Tibial artery (tissue), 4 donors: ENCODE measurements at places on chromosomes 7 and 10.

DNA sequence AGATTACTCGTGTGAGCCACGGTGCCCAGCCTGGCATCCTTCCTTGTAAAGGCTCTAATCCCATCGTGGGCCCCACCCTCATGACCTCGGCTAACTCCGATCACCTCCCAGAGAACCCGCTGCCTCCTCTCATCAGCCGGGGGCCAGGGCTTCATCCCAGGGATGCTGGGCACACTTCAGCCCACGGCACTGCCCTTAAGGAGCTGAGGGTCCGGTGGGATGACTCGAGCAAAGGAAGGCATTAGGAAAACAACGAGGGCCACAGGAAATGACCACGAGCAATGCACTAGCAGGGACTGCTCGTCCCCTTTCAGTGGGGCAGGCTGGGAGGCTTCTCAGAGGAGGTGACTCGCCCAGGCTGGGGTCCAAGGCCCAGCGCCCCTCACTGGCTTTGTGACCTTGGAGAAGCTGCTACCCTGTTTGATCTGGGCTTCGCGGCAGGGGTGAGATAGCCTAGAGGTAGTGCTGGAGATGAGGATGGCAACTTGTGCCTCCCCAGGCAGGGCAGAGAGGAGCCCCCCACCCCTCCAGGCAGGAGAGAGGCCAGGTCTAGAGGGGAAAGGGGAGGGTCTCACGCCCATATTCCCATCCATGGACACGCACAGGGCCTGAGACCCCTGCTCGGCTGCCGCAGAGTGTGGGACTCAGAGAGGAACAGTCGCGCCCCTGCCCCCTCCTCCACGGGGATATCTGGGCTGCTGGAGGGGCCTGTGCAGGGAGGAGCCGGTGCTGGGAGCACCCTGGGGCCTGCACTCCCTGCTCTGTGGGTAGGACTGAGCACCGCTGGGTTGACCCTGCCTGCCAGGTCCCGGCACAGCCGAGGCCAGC lies 26.8 kb downstream of the ELFN1 start:
- peak; percentile 58 for DNase-seq

GRCh38 chr7:128211626-128212025 lies 29.5 kb upstream of the LEP start:
- no peak for DNase-seq

- no peak for DNase-seq
Observed at GRCh38 chr10:60139798-60140566, 233.6 kb upstream of the CCDC6 start.

DNA sequence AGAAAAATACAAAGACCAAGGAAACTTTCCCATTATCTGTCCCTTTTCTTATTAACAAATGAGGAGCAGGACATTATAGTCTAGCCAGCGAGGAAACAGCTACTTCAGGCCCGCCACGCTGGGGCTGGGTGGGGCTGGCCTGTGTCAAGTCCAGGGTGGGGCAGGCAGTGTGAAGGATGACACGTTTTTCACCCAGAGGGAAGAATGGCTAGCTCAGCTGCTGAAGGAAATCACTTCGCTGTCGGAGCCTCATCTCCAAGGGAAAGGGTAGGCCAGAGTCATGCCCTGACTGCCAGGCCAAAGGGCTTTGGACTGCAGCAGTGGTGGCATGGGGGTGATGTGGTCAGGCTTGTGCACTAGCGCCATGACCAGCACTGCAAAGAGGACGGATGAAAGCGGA lies 24.4 kb downstream of the COL13A1 start:
- DNase-seq = no peak

GRCh38 chr10:60425392-60426110 lies 35.9 kb upstream of the ANK3 start:
- DNase-seq = no peak
